AG08396 (cell line): ENCODE measurements at places on chromosomes 12 and 14.

GRCh38 chr12:11656550-11656949 lies 7.1 kb downstream of the ETV6 start:
- DNase-seq, result no peak

- peak; percentile 18 for DNase-seq
Measured at GRCh38 chr12:7403466-7403865, 40.5 kb downstream of the CD163L1 start.

GRCh38 chr14:103259801-103260628 lies 74.0 kb upstream of the EIF5 start:
- no peak for DNase-seq

GRCh38 chr12:124401704-124402221 lies 106.9 kb downstream of the RFLNA start:
- DNase-seq, result no peak

DNA sequence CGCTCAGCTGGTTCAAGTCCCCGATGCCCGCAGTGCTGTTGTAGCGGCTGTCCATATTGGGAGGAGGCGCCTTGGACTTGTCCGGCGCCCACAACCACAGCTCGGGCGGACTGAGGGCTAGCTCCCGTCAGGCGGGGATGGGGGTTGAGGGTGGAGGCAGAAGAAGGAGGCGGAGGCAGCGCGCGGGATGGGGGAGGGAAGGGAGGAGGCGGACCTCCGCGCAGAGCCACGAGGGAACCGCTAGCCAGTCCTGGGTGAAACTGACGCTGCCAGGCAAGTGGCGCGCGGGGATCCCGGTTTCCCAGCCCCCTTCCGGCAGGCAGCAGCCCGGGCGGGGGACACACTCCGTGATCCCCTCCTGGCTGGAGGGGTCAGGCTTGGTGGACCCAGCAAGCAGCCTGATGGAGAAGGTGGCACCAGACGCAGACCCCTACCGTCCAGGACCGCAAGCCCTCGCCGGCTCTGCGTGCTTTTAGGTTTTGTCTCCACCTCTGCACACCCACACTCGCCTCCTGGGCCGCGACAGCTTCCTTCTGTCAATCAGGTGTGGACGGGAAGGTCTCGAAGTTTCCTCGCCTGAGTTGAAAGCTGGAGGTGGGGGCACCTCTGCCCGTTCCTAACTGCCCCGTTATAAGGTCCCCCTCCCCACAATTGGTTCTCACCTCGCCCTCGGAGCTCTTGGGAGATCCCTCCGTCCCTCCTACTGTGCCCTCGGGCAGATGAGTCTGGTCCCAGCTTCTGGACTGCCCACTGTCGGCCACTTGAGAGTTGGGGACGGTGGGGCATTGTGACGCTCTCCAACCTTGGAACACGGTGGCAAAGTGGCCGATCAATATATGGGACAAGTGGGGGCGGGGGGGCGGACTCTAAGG lies at the start of gene CPNE8:
Gene CPNE8 (minus strand): TSS at position 112 of the 872 bp plus-strand sequence. CDS start 57 bp downstream, at position 55.
- peak; percentile 87 for DNase-seq
